ENCODE measurements at places on chromosomes 6 and 20. TPM values are rescaled to one million over a fixed set of nuclear protein-coding genes. Genes with fewer than 3 reads are reported as not detected.
A peak's percentile ranks its signal among the peaks of the same experiment; 100 is the strongest.

MCHR2 gene
- not detected for total RNA-seq

TMEM170B gene
- 0.95 TPM for total RNA-seq

DNA sequence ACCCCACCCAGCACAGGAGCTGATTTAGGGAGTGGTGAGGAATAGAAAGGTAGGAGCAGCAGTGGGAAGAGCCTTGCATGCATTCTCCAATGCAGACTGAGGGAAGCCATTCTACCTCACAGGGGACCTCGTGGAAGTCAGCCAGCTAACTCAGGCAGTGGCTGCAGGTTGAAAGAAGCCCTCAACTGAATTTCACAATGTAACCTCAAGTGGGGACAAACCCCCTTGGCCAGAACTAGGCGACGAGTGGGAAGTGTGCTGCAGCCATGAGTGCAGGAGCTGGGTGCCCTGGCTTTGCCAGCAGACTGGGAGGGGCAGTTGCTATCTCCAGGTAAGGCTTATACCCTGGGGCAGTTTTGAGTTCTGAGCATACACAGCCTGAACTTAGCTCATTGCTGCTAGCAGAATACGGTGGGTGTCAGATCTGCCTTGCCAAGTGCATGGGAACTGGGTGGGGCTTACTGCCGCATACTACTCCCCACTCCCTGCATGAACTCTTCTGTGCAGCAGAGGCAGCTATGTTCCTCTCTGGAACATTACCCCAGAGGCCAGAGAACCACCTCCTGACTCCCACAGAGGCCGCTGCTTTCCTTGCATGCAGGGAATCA is 126.5 kb downstream of the CDK19 start:
- no peak for DNase-seq

DNA sequence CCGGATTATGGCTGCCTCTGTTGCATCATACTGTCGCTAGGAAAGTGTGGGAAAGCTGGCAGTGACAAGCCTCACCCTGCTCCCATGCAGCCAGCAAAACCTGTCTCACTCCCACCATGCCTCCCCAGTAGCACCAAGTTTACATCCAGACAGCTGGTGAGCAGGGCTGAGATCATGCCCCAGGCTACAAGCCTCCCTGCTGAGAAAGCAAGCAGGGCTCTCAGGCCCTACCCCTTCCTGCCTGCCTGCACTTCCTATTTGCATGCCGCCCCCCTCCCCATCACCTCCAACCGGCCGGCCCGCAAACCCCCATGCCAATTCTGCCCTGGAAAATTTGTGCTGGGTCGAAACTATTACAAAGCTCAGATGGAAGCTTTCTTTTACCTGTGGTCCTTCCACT is 408.2 kb upstream of the FKBP1C start:
- DNase-seq, result no peak

GRCh38 chr6:93317592-93317991 is 101.8 kb downstream of the EPHA7 start:
- no peak for DNase-seq

- peak; percentile 54 for DNase-seq
These were observed 31.5 kb downstream of the CFAP61 start for GRCh38 chr20:20083807-20084206.
